Stimulated activated CD8-positive, alpha-beta memory T cell treated with anti-CD3 and anti-CD28 coated beads, Interleukin-7, amount 100 ng/mL, for 1 hour (primary cell): ENCODE measurements at places on chromosomes 11 and 22.

- no peak for DNase-seq
These were observed 257.5 kb downstream of the TMEM135 start for GRCh38 chr11:87295237-87295636.

GRCh38 chr11:2214527-2215229, 43.1 kb upstream of the TH start:
- no peak for DNase-seq

- no peak for DNase-seq
These were observed 20.9 kb downstream of the KREMEN1 start for GRCh38 chr22:29093501-29094300.

GRCh38 chr11:47524291-47524874, 28.5 kb downstream of the CELF1 start:
- no peak for DNase-seq

- DNase-seq = no peak
These were observed 135.1 kb downstream of the SPATA19 start for GRCh38 chr11:133710241-133710640.

DNA sequence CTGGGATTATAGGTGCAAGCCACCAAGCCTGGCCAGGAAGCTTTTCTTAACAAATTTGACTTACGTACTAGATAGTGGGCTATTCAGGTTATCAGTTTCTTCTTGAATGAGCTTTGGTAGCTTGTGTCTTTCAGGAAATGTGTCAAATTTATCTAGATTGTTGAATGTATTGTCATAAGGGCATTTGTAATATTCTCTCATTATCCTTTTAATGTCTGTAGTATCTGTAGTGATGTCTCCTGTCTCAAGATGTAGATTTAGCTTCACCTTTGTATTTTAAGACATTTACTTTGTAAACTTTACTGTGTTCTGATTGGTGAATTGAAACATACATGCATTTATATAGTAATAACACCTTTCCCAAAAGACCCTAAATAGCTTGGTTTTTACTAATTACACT, 20.7 kb downstream of the ARHGAP8 start:
- no peak for DNase-seq

DNA sequence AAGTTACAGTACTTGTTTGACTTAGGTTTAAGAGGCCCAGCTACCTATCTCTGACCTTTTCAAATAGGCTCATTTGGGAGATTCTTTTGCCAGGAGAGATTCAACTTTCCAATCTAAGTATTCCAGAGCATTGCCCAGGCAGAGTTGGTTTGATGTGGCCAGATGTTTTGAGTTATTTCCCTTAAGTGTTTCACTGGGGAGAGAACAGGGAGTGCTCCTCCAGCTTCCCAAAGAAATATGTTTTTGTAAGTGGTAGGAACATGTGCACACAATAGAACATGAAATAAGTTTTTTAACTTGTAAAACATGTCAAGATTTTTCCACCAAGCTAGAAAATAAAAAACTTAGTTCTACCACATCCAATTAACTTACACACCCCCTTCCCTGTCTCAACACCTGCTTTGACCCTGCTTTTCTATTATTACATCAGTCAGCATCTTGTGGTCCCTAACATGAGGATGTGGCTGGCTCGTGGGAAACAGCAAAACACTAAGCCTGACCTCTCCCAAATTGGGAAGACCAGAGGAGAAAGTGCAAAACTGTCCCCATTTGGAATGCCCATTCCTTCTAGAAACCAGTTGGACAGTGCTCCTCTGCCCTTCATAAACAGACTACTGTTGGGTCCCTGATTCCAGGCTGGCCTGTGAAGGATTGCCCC, 70.4 kb upstream of the RASSF10 start:
- DNase-seq = no peak

DNA sequence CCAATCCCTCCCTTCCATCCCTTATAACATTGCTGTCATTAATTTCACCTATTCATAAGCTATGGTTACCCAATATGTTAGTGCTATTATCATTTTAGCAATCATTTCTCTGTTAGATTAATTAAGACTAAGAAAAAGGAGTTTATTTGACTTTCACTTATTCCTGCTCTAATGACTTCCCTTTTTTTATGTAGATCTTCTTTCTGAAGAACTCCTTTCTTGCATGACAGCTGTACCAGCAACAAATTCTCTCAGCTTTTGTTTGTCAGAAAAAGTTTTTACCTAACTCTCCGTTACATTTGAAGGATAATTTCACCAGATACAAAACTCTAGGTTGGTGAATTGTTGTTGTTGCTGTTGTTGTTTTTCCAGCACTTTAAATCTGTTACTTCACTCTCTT, 28.6 kb upstream of the OR8B8 start:
- DNase-seq = no peak

- DNase-seq = peak; percentile 40
These were observed 862 bp downstream of the TPP1 start for GRCh38 chr11:6618117-6619003.

GRCh38 chr11:80297858-80298632, 857.2 kb upstream of the TENM4 start:
- DNase-seq = no peak

- DNase-seq = no peak
These were observed 358.4 kb downstream of the BUD13 start for GRCh38 chr11:116414357-116414880.

GRCh38 chr22:21003782-21004181, 1.9 kb upstream of the THAP7 start:
- no peak for DNase-seq

DNA sequence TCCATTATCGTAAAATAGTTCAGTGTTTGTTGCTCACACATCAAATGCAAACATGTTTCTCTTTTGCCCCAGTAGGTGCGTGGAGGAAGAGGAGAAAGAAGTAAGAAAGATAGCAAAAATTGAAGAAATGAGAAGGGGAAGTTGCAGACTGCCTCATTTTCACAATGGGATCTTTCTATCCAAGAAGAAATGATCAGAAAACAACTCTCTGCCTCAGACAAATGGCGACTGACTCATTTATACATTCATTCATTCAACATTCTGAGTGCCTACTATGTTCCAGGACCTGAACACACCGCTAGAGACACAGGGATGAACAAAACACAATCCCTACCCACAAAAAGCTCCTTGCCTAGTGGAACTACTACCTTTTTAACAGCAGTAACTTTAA, 367 bp downstream of the HPS5 start:
- DNase-seq = no peak

GRCh38 chr11:73249304-73249703, 22.8 kb upstream of the P2RY6 start:
- no peak for DNase-seq

DNA sequence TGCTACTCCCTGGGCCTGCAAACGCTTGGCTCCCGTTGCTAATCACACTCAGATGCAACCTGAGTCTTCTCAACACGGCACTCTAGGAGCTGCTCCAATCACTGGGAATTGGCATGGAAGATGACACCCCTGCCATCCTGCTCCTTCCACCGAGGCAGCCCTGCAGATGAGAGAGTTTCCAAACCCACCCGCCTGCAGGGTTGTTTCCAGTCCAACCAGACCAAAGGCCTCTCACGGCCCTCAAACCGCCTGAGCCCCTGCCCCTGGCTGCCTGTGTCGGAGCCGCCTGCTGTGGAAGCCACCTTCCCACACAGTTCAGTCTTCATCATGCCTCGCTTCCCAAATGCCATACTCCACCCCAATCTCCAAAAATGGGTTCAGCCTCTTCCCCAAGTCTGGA, 36.8 kb upstream of the TP53I11 start:
- DNase-seq = no peak

DNA sequence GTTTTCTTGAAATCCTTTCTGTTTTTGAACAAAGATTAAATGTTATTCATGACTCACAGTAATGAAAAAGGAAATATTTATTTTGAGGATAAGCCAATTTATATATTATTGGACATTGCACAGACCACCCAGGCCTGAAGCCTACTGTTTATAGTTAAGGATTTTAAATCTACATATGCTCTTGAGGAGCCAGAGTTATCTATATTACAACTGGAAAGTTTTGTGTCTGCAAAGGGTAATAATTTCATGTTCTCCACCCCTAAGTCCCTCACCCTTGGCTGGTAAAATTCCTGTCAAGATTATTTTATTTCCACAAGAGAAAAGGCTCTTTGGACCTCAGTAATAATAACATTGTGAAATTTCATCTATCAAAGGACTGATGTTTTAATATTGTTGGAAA, 228.2 kb downstream of the TMEM135 start:
- DNase-seq = no peak

- no peak for DNase-seq
These were observed 208.6 kb downstream of the KIRREL3 start for GRCh38 chr11:126791991-126792390.

DNA sequence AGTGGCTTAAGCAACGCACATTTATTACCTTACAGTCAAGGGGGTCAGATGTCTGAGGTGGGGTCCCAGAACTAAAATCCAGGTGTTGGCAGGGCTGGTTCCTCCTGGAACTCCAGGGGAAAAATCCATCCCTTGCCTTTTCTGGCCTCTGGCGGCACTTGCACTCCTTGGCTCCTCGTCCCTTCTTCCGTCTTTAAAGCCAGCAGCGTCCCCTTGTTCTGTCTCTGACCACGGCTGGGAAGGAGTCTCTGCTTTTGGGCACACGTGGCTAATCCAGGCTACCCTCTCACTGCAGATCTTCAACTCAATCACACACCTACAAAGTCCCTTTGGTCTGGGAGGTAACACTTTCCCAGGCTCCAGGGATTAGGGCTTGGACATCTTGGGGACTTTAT, 73.5 kb upstream of the WNT7B start:
- DNase-seq = no peak

DNA sequence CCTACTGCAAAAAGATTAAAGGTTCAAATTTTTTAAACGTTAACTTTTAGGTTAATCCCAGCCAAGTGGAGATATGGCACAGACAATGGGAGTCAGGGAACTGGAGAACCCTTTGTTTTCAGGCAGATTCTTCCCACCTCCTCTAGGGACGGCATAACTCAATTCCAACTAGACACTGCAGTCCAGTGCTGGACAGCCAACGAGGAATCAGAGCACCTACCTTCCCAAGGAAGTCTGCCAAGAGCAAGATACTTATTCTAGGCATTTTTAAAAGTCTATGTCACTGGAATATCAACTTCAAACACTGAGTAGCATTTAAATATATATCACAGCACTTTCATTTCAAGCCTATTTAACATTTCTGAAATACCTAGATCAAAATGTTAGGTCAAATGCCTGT, 7.3 kb downstream of the CADM1 start:
- no peak for DNase-seq

GRCh38 chr22:50691521-50691920, 18.9 kb downstream of the SHANK3 start:
- DNase-seq = no peak

- DNase-seq = no peak
These were observed 36.0 kb downstream of the IRAG1 start for GRCh38 chr11:10657308-10658271.
